ENCODE measurements at places on chromosomes 3 and 15. TPM values are rescaled to one million over a fixed set of nuclear protein-coding genes. Genes with fewer than 3 reads are reported as not detected.

- DNase-seq = no peak
These were observed 10.3 kb downstream of the CHCHD6 start for GRCh38 chr3:126714276-126714900.

GRCh38 chr3:173214576-173214975, 73.5 kb upstream of the SPATA16 start:
- no peak for DNase-seq

- DNase-seq = no peak
These were observed 13.7 kb upstream of the ZNF660 start for GRCh38 chr3:44571024-44571423.

DNA sequence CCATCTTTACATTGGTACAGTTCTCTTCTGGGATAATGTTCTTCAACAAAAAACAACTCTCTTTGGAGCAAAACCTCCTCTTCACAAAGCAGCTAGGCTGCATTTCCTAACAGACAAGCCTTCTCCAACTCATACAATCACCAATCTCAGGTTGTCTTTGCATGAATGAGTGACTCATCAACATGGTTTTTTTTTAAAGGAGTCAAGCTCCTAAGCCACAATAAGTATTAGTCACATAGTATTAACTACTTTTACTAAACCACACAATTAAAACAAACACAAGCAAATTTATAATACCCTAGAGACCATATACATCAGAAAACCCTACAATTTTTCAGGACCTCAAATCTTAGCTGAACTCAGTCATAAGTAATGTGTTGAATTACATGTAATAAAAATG, 137.4 kb downstream of the TBC1D5 start:
- DNase-seq = peak; percentile 76

GRCh38 chr3:48598323-48599076, 3.4 kb upstream of the COL7A1 start:
- peak; percentile 99 for DNase-seq

- peak; percentile 93 for DNase-seq
These were observed 483 bp downstream of the MEX3B start for GRCh38 chr15:82045179-82045891.

DNA sequence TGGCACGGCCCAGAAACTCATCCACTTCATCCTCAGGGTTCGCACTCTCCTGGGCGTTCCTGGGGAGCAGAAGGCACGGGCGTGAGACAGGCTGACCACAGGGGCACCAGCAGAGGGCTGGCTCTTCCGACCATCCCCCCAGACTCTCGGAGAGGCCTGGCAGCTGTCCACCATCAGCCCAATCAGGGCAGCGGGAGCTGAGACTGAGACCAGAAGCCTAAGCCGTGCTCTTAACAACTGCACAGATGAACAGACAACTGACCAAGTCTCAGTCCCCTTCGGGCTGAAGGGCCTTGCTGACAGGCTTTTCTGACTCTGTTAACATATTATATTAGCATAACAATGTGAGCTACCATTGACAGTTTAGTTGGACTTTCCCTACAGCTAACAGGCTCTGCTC, 118.0 kb downstream of the SEC22A start:
- peak; percentile 54 for DNase-seq

DNA sequence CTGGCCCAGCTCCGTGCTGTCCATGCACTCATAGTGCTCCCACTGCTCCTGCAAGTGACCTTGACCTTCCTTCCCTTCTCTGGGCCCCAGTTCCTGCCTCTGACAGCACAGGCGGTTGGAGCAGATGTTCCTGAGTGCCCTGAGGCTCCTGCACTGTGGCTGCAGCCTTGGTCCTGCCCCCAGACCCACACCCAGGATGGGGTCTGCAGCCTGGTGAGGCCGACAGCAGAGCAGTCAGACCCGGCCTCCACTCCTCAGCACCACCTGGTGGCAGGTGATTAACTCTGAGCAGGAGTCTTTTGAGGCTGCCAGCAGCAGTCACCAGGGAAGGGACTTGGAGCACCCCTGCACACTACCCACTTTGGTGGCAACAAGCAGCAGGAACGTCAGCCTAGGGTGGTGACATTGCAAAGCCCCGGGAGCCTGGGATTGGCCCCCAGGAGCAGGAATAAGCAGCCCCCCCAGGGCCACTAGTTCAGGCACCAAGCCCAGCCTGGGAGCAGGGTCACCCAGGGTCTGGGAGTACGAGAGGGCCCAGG, 64.6 kb downstream of the CYP11A1 start:
- peak; percentile 93 for DNase-seq

- no peak for DNase-seq
These were observed 80.1 kb upstream of the TRIM42 start for GRCh38 chr3:140597792-140598191.

DNA sequence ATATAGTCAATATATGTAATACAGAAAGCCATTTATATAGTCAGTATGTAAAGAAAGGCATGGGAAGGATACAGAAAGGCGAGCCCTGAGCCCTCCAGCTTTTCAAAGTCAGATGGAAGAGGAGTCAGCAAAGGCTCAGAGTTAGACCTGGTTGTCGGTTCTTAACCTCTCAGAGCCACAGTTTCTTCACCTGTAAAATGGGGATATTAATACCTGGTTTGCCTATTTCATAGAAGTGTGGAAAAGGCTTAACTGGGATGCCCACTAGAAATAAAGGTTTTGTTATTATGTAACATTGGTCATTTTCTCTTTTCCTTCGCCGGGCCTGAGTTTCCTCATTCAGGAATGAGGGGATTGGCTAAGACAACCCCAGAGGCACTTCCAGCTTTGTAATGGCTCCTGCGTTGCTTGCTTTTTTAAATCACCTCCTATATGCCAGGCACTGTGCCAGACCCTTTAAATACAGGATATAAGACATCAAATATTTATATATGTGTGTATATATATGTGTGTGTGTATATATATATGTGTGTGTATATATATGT, 2.4 kb downstream of the CRELD1 start:
- DNase-seq = no peak

GRCh38 chr3:157859541-157859940, 246.7 kb downstream of the SHOX2 start:
- no peak for DNase-seq

GRCh38 chr15:22949074-22949547, 31.1 kb downstream of the CYFIP1 start:
- DNase-seq = peak; percentile 95

DNA sequence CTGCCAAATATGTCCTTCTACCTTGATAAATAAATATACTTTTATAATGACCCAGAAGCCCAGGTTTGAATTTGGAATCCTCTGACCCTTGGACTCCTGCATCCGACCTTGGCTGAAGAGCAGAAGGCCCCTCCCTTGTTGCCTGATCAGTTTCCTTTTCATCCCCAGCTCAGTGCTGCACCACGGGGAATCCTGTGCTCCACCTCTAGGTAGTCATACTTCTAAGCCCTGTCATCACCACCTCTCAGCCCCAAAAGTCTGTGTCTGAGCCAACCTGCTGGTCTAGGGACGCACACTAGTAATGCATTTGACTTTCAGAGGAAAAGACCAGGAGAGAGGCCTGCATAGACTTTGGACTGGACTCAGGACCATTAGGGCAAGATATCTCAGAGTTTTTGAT, 310.6 kb downstream of the NLGN1 start:
- no peak for DNase-seq

- DNase-seq = peak; percentile 97
These were observed 120.1 kb downstream of the ANP32A start for GRCh38 chr15:68700455-68701123.

The PARP15 gene
- total RNA-seq = 3.2 TPM

The TRIM69 gene
- total RNA-seq = 14.7 TPM

The TYRO3 gene
- 6.2 TPM for total RNA-seq

The AGBL1 gene
- not detected for total RNA-seq

The ALS2CL gene
- 1.1 TPM for total RNA-seq

The MORF4L1 gene
- total RNA-seq = 446 TPM

The TMEM40 gene
- not detected for total RNA-seq

The RTP3 gene
- total RNA-seq = not detected

The RNF7 gene
- total RNA-seq = 48.1 TPM

The PCOLCE2 gene
- 21.4 TPM for total RNA-seq

The ST8SIA2 gene
- total RNA-seq = 0.29 TPM
